ENCODE measurements at places on chromosomes 16 and 17.

GRCh38 chr17:81035521-81036196 is 708 bp downstream of the BAIAP2 start:
- peak; percentile 42 for DNase-seq

GRCh38 chr16:78681743-78682142 is 582.3 kb downstream of the WWOX start:
- DNase-seq = no peak

GRCh38 chr17:82384051-82384729 is 12.6 kb downstream of the UTS2R start:
- DNase-seq = no peak

GRCh38 chr16:78897299-78897698 is 703.2 kb downstream of the MAF start:
- DNase-seq = no peak

- no peak for DNase-seq
These were observed 67.8 kb upstream of the ELAC2 start for GRCh38 chr17:13085578-13085977.

DNA sequence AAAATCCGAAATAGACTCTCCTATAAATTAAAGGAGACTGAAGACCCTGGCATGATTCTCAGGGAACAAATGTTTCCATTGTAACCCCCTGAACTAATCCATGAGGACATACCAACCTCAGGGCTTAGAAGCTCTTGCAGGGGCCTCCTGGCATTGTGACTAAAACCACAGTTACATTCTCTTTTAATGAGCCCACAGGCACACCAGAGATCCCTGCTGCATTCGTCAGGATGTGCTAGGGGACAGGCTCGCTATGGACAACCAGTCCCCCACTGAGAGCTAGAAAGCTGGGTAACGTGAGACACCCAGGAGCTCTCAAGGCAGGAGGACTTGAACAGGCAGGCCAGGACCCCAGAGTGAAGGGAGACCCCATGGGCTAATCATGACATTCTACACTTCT is 140.6 kb upstream of the TNRC6C start:
- no peak for DNase-seq

DNA sequence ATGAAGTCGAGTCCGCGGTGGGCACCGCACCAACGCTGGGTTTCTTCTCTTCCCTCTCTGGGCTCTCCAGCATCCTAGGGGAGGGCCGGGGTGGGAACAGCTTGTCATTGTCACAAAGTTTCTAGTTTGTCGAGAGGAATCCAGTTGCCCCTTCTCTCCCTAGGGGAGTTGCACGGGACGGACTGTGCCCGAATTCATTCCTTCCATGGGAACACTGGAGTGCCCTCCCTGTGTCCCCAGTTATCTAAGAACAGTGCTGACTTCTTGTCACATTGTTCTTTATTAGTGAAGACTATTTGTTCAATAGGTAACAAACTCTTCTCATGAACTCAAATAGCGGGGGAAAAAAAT is 1.2 kb downstream of the KLHL36 start:
- DNase-seq = no peak

DNA sequence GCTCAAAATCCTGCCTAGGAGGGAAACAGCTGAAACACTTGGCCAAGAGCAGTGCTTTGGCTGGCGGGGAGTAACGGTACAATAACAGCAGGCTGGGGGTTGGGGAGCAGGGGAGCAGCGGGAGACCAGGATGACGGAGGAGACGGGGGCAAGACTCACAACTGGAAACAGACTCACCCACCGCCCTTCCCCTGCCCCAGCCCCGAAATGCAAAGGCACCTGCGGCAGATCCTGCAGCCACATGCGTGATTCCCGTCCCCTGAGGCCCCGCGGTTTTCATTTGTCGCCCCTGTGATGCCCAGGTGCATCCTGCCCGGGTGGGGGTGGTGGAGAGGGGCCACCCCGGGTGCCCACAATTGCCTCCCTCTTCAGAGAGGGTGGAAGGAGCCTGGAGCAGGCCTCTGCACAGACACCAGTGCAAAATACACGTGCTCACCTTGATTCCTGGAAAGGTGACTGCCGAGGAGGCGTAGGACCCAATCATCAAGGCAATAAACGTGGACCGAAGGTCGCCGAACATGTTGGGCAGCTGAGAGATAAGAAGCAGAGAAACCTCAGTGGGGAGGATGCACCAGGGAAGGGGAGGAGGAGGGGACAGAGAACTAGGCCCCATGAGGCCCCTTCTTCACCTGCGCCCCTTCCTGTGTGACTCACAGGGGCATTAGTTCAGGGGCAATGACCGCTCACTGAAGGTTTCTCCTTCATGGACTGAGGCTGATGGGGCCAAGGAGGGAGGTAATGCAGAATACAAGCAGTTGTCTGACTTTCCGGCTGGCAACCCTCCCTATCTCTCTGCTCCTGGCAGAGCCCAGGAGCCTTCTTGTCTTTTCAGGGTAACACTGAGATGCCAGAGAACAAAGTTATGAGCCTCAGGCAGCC is 30.4 kb upstream of the PITPNA start:
- DNase-seq = peak; percentile 17

GRCh38 chr17:76154292-76154691 is 13.2 kb upstream of the FOXJ1 start:
- no peak for DNase-seq

GRCh38 chr17:18318117-18318516 is 3.0 kb downstream of the SMCR8 start:
- DNase-seq = no peak

DNA sequence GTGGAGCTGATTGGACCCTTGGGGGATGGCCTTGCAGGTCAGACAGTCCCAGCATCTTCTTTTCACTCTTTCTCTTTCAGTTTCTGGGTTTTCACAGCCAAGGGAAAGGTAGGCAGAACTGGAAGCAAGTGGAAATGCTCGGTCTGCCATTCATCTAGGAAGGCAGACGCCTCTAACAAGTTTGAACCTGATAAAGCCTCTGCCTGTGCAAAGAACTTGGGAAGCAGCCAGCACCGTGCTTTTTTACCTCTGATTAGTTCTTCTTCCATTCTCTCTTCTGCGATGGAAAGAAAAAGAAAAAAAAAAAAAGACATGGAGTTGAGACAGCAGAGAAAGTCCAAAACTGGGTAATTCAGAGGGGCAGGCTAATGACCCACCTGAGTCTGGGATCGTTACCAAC is 997.8 kb upstream of the EEF2KMT start:
- no peak for DNase-seq

- DNase-seq = peak; percentile 75
These were observed 30.4 kb downstream of the PPM1D start for GRCh38 chr17:60630352-60630751.

DNA sequence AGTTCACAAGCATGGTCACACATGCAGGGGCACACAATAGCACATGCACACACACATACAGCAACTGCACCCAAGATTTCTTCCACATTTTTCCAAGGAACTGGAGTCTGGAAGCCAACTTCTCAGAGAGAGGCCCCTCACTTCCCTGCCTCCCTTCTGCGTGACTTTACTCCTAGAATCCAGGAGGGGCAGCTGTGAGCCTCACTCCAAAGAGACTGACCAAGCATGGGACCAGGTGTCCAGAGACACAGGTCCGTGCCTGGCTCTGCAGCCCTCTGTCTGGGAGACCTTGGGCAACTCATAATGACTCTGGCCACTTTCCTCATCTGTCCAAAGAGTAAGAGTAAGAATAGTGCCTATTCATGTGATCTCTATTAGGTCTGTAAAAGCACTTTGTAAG is 104.7 kb upstream of the TMEM132E start:
- no peak for DNase-seq

DNA sequence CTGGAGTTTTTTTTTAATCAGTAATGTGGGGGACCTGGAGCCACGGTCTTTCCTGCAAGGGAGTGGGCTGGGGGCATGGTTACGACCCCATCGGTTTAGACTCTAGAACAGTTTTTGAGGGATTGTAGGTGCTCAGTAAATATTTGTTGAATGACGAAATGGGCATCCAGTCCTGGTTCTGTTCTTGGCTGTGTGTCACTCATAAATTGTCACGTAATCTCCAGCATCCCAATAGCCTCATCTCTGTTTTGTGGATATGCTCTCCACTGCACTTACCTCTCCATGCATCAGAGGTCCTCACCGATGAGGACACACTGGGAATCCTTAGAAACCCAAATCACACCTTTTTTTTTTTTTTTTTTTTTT is 497 bp upstream of the SLC38A7 start:
- no peak for DNase-seq

- peak; percentile 23 for DNase-seq
These were observed 674 bp downstream of the ZNF821 start for GRCh38 chr16:71883168-71883848.
